ENCODE measurements at places on chromosomes 16 and 17.

DNA sequence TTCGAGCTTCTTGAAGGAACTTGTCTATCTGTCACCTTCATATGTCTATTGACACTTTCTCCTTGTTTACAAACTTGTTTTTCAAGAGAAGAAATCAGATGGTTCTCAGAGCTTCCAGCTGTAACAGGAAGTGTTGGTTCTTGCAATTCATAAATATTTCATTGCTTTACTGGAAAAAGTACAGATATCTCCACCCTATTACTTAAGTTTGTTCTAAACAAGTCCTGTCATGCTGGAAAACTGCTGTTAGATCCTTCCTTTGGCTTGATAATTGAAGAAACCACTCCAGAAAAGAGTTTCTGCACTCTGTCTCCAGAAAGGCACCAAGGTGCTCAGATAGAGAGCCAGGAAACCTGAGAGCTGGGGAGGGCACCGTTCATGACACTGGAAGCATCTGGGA, 181.6 kb downstream of the DNAH9 start:
- no peak for DNase-seq

GRCh38 chr16:71956486-71956885, 43.7 kb downstream of the PKD1L3 start:
- DNase-seq: no peak

DNA sequence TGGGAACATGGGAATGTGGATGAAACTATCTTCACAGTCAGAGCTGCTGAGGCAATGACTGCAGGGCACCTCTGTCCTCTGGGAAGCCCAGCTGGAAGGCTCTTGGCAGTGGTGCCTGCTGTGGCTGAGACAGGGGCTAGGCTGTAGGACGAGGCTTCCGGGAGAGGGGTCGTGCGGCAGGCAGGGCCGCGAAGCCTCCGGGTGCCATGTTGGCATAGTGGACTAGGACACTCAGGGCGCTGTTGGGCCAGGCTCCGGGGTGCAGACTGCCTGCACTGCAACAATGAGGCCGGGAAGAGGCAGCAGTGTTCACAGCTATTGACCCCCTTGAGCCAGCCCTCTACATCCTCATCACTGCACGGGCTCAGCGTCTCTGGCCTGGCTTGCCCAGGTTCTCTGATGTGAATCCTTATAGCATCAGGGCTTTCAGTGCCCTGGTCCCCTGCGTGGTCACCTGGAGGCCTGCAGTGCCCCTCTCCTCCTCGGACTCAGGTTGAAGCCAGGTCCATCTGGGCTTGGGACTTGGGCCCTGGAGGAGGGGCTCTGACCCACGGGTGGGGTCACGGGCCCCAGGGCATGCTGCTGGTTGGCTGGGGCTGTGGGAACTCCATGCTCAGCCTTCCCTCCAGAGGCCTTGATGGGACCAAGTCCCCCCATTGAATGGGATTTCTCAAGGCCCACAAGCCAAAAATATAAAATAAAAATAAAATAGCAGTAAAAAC, 91.6 kb downstream of the TNFRSF13B start:
- DNase-seq: no peak

DNA sequence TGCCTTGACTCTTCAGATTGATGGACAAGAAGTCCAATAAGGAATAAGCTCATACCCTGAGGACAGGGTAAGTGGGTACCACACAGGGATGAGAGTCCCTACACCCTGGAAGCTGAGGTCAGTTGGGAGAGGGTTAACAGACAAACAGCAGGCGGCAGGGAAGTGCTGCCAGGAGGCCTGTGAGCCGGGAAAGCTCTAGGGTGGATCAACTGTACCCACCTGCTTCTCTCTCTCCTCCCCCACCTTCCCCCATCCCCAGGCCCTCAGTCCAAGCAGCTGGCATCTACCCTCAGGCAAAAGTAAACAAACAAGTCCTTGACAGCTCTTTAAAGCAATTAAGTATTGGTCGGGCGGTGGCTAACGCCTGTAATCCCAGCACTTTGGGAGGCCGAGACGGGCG, 20.7 kb upstream of the MYLK3 start:
- no peak for DNase-seq

- DNase-seq: peak; percentile 6
Measured at GRCh38 chr16:49183911-49184310, 97.7 kb downstream of the CBLN1 start.

DNA sequence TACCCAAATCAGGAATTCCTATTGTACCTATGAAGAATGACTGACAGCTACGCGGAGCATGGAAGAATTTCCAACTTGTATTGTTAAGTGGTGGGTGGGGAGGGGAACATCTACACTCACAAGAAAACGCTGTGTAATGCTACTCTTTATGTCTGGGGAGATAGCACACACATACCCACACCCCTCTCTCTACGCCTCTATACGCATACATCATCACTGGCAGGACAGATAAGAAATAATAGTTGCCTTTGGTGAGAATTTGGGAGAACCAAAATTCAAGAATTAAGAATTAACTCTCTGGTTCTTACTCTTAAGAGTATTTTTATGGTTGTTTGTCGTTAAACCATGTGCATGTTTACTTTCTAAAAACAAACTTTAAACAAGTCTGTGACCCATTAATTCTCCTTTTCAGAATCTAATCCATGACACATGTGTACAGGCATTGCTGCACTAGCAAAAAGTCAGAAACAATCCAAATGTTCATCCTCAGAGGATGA, 33.9 kb downstream of the CREBBP start:
- DNase-seq: no peak
